Testis (tissue), 5 donors: ENCODE measurements at places on chromosomes 11 and 22. TPM values are rescaled to one million over a fixed set of nuclear protein-coding genes. Genes with fewer than 3 reads are reported as not detected.
A peak's percentile ranks its signal among the peaks of the same experiment; 100 is the strongest.

DNA sequence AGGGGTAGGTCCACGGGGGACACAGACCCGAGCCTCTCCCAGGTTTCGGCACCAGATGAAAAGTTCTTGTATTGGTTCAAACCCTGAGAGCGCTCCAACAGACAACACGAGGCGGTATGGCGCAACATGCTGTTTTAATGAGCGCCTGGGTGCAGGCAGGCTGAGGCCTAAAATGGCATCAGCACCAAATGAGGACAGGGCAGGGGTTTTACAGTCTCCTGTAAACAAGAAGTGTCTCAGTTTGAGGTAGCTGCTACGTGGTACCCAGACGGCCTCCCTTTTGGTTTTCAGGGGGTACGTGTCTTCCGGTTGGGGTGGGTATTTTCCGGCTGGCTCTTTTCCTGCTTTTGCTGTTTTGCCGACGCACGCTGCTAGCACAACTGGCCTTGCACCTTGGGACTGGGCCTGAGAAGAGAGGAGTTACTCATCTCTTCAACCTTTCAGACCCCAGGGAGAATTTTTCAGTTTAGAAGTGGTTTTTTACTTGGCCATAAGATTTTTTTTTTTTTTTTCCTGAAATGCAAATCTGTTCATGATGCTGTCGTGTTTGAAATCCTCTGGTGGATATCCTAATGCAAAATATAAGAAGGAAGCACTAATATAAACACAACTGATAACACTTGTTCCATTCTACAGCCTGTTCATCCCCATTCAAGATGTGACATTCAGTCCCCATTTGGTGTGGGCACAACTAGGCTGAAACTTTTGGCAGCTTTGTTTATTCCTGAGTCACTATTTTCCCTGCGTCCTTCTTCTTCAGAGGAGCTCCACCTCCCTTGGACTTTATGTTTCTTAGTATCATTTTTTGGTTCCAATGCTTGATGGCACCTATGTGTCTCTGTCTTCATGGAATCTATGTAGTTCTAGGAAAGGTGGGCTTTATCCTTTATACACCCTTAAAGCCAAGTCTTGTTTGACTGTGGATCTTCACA lies 6.5 kb downstream of the PPFIBP2 start:
- no peak overlapping the region for H3K27ac ChIP-seq
- H3K4me3 ChIP-seq = no peak overlapping the region
- no peaks in the 10 kb centered on the region for H3K27me3 ChIP-seq

DNA sequence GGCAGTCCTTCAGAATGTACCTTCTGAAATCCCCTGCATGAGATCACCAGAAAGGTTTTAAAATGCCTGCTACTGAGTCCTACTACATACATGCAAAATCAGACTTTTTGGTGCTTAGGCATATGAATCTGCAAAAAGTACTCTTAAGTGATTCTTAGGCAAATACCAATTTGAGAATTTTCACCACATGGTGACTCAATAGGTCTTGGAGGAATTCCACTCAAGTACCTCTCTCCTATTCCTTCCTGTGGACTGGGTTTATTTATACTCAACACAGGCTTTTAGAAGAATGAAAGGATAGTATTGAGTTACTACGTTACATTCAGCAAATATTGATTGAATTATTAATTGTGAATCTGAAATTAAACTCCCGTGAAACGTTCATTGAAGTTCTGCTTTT lies 223.9 kb downstream of the CNTN5 start:
- H3K36me3 ChIP-seq = no peaks in the 10 kb centered on the region
- no peak overlapping the region for H3K4me3 ChIP-seq
- no peaks in the 10 kb centered on the region for H3K27me3 ChIP-seq
- no peak for DNase-seq

- no peaks in the 10 kb centered on the region for H3K36me3 ChIP-seq
- H3K4me1 ChIP-seq = peaks cover 20% of the 10 kb centered on the region
- peak overlapping the region; percentile 43 for H3K27ac ChIP-seq
- no peaks in the 10 kb centered on the region for H3K27me3 ChIP-seq
- no peak for DNase-seq
These were observed 135.2 kb upstream of the NAV2 start for GRCh38 chr11:19577391-19577975.

- DNase-seq = no peak
- H3K36me3 ChIP-seq = no peaks in the 10 kb centered on the region
- no peak overlapping the region for H3K27ac ChIP-seq
- no peaks in the 10 kb centered on the region for H3K4me1 ChIP-seq
- H3K4me3 ChIP-seq = no peak overlapping the region
These were observed 41.7 kb downstream of the LMO1 start for GRCh38 chr11:8221917-8222495.

DNA sequence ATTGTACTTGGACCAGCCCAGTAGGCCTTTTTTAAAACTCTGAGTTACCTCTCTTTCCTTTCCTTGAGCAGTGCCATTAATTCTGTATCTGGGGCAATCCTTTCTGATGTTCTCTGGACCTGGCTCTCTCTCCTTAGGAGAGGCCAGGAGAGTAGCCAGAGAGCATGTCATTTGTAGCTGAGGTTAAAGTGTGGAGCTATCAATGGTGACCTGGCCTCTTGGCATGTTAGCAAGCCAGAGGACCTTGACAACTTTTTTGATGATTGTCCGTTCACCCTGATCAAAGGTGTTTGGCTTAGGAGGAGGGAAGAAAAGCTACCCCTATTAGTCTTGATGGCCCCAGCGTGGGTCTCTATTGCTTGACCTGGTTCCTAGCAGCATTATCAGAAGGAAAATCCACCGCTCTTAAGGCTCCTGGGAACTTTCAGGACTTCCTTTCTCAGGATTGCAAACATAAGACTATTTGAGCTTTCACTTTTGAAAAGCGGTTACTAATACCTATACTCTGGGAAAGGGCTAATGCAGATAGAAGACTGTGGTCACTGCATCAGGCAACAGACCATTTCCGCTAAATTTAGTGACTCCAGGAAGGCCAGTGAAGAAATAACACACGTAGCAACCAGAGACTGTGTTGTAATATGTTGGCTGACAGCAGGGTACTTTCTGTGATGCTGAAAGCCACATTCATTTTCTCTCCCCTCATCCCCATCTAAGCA lies 18.2 kb downstream of the LIMK2 start:
- H3K27ac ChIP-seq = no peak overlapping the region
- no peaks in the 10 kb centered on the region for H3K27me3 ChIP-seq
- no peak for DNase-seq

- no peaks in the 10 kb centered on the region for H3K27me3 ChIP-seq
- no peak for DNase-seq
- no peaks in the 10 kb centered on the region for H3K4me1 ChIP-seq
- no peak overlapping the region for H3K27ac ChIP-seq
- H3K36me3 ChIP-seq = no peaks in the 10 kb centered on the region
- H3K4me3 ChIP-seq = no peak overlapping the region
These were observed 4.4 kb downstream of the IFT27 start for GRCh38 chr22:36771356-36772063.

DNA sequence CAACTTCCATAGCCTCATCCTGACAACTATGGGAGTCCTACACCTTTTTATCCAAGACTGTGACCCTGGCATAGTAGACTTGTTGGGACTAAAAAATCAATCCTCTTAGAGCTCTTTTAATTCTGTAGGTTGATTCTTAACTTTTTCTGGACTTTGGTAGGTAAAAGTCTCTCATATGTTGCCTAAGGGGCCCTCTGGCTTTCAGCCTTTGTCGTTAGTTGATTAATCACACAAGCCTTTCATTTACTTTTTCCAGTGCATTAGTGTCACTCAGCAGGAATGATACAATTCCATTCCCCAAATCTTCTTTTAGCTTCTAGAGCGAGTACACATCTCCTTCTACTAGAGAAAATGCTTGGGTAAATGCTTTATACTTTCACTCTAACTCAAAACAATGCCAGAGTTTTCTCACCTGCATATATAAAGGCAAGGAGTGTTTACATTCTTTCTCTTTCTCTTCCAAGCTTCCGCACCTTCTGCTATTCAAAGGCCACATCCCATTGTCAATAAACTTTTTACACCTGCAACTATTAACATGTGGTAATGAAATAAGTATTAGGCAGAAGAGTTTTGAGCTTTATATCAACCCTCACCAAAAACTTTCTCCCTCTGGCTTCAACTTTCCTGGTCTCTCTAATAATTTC lies 516.6 kb downstream of the FAM181B start:
- no peaks in the 10 kb centered on the region for H3K4me1 ChIP-seq
- no peak overlapping the region for H3K4me3 ChIP-seq
- H3K27me3 ChIP-seq = no peaks in the 10 kb centered on the region
- no peak for DNase-seq
- H3K36me3 ChIP-seq = no peaks in the 10 kb centered on the region

DNA sequence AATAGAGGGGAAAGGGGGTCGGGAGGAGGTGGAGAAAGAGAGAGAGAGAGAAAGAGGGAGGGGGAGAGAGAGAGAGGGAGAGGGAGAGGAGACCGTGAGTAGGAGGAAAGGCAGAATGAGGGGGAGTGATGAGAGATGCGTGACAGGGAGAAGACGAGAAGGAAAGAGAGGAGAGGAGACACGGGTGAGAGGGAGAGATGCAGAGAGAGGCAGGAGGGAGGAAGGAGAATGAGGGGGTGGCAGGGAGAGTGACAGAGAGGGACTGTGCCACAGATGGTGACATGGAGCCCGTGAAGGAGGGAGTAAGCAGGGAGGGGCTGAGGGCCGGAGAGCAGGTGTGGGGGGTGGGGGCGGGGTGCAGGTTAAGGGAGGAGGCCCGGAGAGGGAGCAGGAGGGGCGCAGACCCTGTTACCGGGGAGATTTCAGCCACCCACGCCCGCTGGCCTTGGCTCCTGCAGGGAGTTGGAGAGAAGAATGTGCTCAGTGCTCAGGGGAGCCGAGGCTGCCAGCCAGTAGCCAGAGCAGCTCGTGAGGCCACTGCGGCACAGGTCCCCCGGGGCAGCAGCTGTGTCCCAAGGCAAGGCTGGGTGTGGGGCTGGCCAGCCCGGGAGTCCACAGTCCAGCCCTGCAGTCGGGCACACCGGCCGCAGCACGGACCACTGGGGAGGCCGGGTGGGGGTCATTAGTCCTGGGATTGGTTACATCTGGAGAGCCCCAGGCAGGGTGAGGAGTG lies at the start of gene SSTR3:
SSTR3 (minus strand) TSS at position 304 of the 733 bp plus-strand sequence. CDS start 4,674 bp downstream, outside the sequence.
- peak; percentile 79 for DNase-seq
- H3K36me3 ChIP-seq = no peaks in the 10 kb centered on the region
- no peak within 1 kb of the TSS for H3K4me3 ChIP-seq
- H3K4me1 ChIP-seq = peaks cover 5% of the 10 kb centered on the region
- H3K27ac ChIP-seq = peak within 1 kb of the TSS; percentile 59

DNA sequence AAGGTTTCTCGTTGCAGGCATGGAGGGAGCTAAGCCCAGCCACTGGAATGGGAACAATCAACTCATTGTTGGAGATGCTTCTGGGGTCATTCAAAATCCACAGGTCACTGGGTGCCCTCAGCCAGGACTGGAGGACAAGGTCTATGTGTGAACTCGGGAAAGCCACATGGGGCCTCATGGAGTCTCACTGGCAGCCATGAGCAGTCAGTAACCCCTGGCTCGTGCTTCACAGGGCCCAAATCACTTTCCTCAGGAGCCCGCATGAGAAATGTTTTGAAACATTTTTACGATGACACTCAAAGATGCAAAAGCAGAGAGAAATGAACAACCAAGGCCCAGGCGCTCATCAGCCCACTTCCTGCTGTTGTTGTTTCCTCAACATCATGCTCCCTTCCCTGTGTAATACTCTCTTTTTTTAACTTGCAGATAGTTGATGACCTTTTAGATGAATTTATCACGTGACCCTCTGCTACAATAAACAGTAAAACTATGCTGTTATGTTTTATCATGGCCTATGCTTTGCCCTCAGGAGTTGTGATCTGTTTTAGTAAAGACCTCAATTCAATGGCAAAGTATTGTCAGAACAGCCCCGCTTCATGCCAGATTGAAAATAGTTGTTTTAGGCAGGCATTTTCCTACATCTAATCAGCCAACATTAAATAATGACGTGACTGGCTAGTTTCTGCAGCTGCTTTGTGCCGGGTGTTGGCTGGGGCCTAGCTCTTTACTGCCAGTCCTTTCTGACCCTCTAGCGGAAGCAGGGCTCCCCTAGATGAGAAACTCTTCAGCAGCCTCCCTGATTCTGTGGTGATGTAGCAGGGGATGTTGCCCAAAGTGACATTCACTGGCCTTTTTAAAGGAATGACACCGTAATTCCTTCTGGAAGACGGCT lies 39.7 kb downstream of the ADAMTS15 start:
- no peak for DNase-seq
- H3K27me3 ChIP-seq = no peaks in the 10 kb centered on the region
- no peak overlapping the region for H3K27ac ChIP-seq
- H3K4me3 ChIP-seq = no peak overlapping the region
- no peaks in the 10 kb centered on the region for H3K36me3 ChIP-seq
- H3K4me1 ChIP-seq = no peaks in the 10 kb centered on the region

- no peaks in the 10 kb centered on the region for H3K4me1 ChIP-seq
- H3K36me3 ChIP-seq = no peaks in the 10 kb centered on the region
- H3K4me3 ChIP-seq = no peak overlapping the region
- DNase-seq = peak; percentile 79
These were observed 66.8 kb downstream of the FEZ1 start for GRCh38 chr11:125429174-125429707.

DNA sequence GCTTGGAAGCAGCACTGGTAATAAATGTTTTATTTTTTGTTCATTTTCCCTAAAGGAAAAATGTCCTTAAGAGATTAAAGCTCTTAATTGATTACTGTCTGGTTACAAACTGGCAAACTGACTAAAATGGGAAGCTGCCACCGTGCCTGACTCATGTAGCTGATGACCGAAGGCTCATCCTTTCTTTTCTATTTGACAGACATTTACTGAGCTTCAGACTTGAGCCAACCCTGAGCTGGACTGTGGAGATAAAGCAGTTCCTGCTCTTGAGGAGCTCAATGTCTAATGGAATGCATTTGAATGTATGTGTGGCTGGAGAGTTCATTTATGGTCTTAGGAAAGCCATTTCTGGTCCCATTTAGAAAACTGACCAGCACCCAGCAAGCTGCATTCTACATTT lies 91.3 kb downstream of the RNF169 start:
- H3K27me3 ChIP-seq = no peaks in the 10 kb centered on the region
- H3K36me3 ChIP-seq = no peaks in the 10 kb centered on the region
- H3K4me3 ChIP-seq = no peak overlapping the region
- no peaks in the 10 kb centered on the region for H3K4me1 ChIP-seq
- DNase-seq = no peak

Gene TRIM49D2
- not detected for total RNA-seq

Gene CCDC73
- 6.6 TPM for total RNA-seq

Gene TRIM6
- 10.6 TPM for total RNA-seq
